ENCODE measurements at places on chromosomes 6 and 20. TPM values are rescaled to one million over a fixed set of nuclear protein-coding genes. Genes with fewer than 3 reads are reported as not detected.

GNL1 gene
- total RNA-seq, result 49.5 TPM

PACSIN1 gene
- not detected for total RNA-seq

ARG1 gene
- not detected for total RNA-seq

LAMA2 gene
- 0.37 TPM for total RNA-seq

TP53TG5 gene
- not detected for total RNA-seq

CRIP3 gene
- total RNA-seq, result not detected

GLP1R gene
- not detected for total RNA-seq

SYTL3 gene
- 1.5 TPM for total RNA-seq

WFDC5 gene
- 1.2 TPM for total RNA-seq

HLA-DOB gene
- 2.2 TPM for total RNA-seq

DLK2 gene
- total RNA-seq, result 21.3 TPM

Data from airway epithelial cell (primary cell).